ENCODE measurements at places on chromosomes 4 and X.

DNA sequence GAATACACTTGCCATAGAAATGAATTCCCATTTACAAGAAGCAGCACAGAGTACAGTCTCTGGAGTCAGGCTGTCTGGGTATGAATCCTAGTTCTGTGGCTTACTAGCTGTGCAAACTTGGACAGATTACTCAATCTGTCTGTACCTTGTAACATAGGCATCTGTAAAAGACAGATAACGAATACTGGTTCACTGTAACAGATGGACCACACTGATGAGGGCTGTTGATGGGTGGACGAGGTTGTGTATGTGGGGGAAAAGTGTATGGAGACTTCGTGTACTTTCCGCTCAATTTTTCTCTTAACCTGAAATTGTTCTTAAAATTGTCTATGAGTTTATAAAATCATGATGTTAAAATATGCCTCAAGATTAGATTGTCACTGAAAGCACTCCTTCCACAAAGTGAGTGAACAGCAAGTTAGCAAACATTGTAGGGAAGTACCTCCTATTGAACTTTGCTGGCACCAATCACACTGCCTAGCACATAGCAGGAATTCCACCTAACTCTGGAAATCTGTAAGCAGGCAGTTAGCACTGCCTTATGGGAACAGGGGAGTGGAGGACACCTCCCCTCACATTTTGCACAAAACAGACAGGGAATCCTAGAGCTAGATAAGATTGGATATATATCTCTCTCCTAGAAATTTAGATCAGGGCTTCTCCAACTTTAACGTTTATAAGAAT lies 6.5 kb upstream of the EXOSC9 start:
- no peak for DNase-seq

DNA sequence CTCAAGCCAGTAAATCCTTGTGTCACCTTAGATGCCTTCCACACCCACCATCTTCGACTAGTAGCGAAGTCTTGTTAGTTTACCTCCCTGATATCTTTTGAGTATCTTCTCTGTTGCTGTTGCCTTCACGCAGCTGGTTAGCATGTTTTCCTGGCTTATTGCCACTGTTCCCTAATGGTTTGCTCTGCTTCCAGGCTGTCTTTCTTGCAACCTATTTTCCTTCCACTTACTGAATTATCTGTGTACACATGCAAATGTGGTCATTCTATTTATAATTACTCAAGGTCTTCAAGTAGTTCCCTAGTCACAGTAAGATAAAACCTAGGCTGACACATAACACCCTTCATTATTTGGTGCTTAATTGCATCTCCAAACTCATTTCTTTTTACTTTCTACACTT lies 89.5 kb downstream of the UGT8 start:
- no peak for DNase-seq

DNA sequence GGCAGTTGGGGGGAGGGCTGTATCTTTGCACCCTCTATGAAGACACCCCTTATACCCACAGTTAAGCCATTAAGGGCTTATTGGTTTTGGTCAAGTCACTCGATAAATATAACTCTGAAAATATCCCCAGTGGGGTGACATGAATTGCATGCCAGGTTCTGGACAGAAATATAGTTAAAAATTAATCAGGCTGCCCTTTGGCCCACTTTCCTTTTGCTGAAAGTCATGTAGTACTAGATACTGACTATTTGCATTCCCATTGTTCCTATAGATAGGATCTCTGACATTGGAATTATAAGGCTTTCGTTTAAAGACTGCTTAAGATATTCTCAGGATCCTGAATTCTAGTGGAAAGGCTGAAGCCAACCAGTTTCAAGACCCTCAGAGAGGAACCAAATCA lies 43.5 kb upstream of the LAMP2 start:
- no peak for DNase-seq

GRCh38 chr4:112113864-112114263 lies 31.4 kb upstream of the FAM241A start:
- DNase-seq = no peak

DNA sequence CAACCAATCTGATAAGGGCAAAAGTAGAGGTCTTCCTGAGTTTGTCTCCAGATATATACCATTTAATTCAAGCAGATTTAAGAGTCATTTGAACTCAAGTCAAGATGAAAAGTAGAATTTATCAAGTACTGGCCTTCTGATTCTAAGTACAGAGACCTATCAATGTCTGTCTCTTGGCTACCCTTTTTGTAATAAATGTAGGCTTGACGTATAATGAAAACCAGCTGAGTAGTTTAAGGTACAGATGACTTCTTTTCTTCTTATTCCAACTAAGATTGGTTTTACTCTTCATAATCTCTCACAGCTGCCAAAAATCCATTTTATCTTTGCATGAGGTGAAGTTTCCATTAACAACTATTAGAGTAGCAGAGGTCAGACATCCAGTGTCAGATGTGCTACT lies 867.6 kb downstream of the FAT4 start:
- no peak for DNase-seq

DNA sequence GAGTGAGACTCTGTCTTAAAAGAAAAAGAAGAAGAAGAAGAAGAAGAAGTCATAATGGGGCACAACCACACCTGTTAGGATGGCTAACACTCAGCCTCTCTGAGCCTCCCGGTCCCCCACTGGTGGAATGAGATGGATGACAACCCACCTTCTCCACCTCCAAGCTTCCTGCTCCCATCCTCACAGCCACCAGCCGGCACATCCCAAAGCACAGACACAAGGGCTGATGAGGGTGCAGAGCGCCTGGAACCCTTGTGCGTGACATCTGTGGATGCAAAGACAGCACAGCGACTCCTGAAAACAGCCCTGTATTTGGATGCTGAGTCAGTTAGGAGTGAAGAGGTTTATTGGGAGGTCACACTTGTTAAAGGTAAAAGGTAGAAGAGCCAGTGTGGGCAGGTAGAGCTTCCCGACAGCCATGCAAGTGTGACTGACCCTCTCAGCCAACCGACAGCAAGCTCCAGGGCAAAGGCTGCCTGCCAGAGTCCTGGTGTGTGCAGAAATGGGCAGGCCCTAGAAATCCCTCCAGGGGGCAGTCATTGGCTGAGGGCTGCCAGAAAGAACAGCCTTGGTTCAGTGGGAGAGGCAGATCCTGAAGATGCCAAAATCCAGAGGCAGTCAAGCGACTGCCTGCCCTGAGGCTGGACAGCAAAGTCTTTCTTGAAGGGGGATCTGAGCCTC lies 26.6 kb upstream of the MAN2B2 start:
- peak; percentile 29 for DNase-seq

DNA sequence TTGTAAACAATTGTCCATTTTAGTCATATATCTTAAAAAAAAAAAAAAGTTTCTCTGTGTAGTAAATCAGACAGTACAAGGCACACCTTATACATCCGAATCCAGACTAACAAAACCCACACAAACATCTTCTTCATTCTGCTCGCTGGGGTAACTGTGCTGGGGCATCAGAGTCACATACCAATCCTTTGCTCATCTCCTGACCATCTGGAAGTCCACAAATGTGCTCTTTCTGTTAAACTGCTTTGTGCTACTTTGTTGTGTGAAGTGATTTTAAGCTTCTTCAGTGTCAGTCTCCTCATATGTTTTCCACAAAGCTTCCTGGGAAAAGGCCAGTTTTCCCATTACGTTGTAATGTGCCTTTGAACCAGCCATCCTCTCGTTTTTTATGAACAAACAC lies 86.2 kb upstream of the CBR4 start:
- no peak for DNase-seq

DNA sequence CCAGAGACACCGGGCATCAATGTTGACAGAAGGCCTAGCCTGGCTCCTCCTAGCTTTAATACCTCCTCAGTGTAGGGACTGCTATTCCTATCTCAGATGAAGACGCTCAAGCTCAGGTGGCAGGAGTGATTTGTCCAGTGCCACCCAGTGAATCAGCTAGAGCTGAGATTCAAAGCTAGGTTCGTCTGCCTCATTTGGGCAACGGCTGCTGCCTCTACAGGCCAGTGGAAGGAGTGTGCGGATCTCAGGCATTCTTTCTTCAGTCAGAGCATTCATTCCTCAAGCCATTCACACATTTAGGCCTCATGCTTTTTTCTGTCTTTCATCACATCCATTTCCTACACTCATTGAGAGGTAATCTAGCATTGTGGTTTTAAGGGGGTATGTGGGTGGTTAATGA lies 7.3 kb downstream of the TSR2 start:
- no peak for DNase-seq

GRCh38 chrX:44235534-44235933 lies 107.9 kb downstream of the EFHC2 start:
- DNase-seq = no peak

DNA sequence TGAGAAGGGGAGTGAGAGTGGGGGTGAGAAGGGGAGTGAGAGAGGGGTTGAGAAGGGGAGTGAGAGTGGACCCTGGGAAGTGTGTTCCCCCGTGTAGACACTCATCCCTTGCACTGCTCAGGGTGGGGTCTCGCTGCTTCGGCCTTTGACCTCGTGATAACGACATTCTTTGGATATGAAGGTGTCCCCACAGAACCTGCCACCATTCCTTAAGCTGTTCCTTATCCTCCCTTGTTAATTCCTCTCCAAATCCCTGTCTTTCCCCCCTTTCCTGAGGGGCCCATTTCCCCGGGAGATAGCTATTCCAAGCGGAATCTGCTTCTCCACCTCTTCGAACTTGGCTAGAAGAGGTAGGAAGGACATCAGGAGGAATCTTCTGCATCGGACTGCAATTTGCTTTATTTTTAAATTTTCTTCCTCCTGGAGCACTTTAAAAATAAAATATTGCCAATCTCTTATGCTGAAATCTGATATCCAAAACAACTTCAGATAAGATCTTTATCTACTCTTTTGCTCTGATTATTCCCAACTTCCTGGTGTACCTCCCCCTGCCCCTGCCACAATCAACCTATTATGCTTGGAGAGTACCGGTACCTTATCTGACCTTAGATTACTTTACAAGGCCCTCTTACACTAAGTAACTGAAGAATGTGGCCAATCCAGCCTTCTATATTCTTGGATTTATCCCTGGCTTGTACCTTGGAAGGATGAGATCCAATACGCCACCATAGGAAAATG lies 15.6 kb downstream of the TRIML1 start:
- no peak for DNase-seq

DNA sequence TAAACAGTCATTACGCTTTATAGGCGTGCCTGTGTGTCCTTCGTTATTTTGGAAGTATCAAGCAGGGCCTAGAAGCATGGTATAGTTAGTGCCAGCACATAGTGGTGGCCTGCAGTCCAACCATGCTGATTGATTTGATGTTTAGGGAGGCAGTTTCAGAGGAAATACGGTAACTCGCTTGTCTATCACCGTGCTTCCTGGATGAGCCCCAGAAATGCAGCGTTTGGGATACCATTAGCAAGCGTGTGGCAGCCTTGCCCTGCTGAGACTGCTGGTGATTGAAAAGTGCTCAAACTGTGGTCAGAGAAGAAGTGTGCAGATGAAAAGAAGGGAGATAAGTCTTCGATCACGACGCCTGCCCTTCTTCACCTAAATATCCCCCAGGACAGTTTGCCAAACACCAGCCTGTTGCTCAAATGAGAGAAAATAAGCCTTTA lies 158.4 kb downstream of the CHIC2 start:
- DNase-seq = no peak

DNA sequence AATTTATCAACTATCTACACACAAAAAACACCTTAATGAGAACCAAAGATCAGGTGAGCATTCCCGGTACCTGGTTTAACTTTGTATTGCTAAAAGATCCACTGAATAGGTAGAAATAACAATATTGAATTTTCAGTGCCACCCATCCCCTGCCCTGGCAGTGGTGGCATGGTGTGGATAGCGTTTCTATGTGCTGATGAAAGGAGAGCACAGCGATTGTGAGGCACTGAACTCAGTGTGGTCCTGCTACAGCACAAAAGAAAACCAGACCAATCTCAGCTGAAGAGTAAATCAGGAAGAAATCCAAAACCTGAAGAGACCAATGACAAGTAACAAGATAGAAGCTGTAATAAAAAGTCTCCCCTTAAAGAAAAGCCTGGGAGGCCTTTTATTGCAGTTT lies 984.6 kb upstream of the AGA start:
- no peak for DNase-seq

GRCh38 chrX:132758759-132759158 lies 199.7 kb downstream of the HS6ST2 start:
- no peak for DNase-seq

- no peak for DNase-seq
These were observed at the start of gene ENPP6 for GRCh38 chr4:184217634-184218033. TSS of gene ENPP6 (minus strand) at chr4:184217873. CDS start at chr4:184217819, 54 bp downstream.

DNA sequence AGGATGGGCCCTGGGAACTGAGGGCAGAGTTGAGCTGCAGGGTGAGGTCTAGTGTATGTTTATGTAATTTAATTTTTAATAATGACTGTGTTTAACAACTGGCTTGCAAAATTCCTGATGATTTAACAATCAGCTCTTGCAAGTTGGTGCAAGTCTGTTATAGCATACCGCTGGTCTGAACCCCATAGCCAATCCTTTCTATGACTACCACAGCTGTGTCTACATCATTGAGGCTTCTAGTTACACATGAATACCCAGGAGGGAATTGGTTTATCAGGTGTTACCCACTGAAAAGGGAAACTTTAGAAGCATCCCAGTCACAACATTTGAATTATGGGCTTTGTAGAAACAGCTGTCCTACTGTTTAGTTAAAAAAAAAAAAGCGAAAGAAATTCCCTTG lies 38.3 kb downstream of the SUPT20HL1 start:
- DNase-seq = no peak

GRCh38 chrX:42021058-42021457 lies 97.7 kb upstream of the CASK start:
- DNase-seq = no peak

- peak; percentile 39 for DNase-seq
These were observed 443.3 kb downstream of the GBA3 start for GRCh38 chr4:23135792-23136645.

DNA sequence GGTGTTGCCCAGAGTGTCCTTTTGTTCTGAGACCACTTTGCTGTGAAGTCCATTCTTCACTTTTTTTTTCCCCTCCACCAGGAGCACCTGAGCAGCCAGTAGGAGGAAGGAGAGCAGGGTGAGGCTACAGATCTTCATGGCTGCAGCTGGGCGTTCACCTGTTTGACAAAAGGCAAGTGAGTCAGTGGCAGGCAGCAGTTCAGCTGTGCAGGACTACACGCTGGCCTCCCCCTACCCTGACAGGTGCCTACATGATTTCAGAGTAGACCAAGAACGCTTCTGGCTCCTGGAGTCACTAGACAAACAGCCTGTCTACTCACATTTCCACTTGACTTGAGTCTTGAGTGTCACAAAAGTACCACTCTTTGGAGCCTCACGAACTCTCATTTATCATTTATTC lies 2.0 kb downstream of the FGFBP1 start:
- DNase-seq = no peak

GRCh38 chr4:148044089-148044911 lies 312.4 kb downstream of the ARHGAP10 start:
- no peak for DNase-seq

DNA sequence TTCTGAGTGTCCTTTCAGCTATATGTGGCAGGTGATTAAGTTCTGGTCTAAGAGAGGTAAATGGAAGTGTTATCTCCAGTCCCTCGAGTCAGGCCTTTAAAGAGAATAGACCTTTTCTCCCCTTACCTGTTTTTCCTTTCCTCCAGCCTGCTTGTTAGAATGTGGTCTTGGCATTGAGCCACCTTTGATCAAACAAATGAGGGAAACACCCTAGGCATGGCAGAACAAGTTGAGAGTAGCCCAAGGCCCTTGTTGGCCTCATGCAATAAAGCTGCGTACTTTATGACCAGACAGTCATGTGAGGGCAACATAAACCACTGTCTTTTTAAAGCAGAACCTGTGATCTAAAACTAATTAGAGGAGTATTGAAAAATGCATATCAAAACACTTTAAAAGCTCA lies 13.2 kb upstream of the IL13RA2 start:
- DNase-seq = no peak
